ENCODE measurements at places on chromosomes 13 and 19.

DNA sequence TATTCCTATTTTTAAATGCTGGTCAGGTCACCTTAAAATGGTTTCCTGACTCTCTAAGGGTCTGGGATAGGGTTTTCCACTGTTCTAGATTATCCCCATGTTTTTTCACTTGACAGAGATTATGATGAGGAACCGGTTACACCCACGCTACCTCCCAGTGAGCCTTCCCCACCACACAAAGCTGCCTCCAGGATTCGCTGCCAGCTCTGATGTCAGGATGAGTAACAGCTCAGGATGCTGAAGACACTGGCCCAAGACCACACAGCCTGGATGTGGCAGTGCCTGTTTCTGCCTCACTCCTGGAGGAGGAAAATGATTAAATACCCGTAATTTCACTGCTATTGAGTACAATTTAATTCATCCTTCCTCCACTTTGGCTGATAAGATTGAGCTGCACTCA lies 22.9 kb downstream of the ZNF114 start:
- peak; percentile 84 for DNase-seq

DNA sequence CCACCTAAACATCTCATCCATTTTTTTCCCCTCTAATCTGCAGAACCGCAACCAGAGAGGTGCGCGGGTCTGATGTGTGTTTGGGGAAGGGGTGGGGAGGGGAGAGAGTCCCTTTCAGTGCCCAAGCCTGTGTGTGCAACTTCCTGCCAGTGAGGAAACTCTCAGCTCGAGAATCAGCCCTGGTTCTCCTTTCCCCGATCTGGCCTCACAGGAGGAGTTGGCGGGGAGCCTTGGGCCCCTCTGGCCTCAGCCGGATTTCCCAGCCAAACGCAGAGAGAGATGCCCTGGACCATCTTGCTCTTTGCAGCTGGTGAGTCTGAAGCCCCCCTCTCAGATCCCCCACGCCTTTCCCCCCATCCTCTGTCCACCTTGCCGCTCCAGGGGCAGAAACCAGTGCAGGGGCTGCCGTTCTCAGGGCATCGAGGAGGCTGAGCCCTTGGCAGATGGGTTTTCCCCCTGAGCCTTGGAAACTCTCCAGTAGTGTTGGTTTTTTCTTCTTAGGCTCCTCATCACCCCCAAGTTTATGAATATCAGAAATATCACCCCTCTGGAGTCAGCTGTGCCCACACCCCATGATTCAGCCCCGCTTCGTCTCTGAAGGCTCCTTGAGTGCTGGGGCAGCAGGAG lies at the start of gene C19orf38:
C19orf38 (plus strand) TSS at position 186 of the 627 bp plus-strand sequence; CDS start at position 280, 94 bp downstream.
- no peak for DNase-seq

DNA sequence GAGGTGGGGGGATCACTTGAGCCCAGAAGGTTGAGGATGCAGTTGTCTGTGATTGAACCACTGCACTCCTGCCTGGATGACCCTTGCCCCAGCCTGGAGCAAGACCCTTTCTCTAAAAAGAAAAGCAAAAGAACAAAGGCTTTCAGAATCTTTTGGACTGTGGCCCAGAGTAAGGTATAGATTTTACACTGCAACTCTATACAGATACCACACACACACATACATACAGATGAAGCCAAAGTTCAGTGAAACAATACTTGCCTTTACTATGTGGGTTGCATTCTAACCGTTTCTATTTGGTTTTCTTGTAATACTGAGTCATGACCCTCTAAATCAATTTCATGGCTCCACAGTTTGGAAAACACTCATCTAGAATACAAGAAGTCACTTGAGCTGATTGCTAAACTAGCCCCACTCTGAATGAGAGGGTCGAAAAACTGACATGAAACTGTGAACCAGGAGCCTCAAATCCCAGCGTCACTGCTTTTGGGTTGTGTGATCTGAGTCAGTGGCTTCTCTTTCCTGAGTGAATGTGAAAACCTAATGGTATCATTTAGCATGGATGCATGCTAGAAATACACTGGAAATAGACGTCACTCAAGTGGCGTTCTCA lies 756.1 kb downstream of the UQCRFS1 start:
- DNase-seq, result no peak

- no peak for DNase-seq
Measured at GRCh38 chr19:10238172-10238783, 7.1 kb upstream of the S1PR2 start.

DNA sequence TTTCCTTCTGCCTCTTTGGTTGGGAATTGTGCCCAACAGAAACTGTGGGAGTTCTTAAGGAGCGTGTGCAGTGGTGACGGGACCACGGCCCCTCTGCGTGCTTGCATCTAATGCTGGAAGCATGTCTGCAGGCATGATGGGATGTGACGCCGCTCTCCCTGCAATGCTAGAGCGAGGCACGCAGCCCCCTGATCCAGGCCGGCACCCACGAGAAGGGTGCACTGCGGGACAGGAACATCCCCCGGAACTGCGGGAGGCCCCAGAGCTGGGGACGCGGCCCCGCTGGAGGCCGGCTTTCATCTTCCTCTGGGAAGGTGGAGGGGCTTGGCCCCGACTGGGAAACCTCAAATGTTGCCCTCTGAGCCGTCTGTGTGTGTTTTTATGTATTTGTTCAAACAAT lies 32.7 kb downstream of the TMEM255B start:
- no peak for DNase-seq

GRCh38 chr19:18802354-18802753 lies 11.2 kb upstream of the COMP start:
- no peak for DNase-seq

DNA sequence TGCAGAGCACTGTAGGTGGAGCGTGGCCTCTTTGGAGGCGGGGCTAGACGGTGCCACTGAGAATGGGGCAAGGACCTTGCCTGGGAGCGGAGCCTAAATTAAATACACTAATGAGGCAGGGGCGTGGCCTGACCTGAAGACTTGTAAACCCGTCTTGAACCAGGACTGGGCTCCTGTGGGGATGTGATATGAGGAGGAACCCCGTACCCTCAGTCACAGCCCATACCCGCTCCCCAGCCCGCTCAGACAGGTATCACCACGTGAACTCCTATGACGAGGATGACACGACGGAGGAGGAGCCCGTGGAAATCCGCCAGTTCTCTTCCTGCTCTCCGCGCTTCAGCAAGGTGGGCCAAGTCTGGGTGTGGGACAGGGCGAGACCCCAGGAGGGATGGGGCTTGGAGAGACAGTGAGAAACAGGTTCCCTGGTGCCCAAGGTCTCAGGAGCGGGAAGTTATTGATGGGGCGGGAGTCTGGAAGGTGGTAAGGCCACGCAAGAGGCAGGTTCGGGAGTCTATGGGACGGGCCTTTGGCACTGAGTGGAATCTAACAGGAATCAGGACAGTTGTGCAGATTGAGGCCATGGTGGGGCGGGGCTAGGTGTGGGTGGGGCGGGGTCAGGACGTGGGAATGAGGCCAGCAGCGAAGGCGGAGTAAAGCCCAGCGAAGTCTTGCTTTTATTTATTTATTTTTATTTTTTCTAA lies 14.7 kb downstream of the DNASE2 start:
- no peak for DNase-seq

GRCh38 chr13:49532593-49532992 lies 36.8 kb downstream of the PHF11 start:
- peak; percentile 28 for DNase-seq
